Gastroesophageal sphincter (tissue), 4 donors: ENCODE measurements at places on chromosomes 1 and 21. TPM values are rescaled to one million over a fixed set of nuclear protein-coding genes. Genes with fewer than 3 reads are reported as not detected.
A peak's percentile ranks its signal among the peaks of the same experiment; 100 is the strongest.

DNA sequence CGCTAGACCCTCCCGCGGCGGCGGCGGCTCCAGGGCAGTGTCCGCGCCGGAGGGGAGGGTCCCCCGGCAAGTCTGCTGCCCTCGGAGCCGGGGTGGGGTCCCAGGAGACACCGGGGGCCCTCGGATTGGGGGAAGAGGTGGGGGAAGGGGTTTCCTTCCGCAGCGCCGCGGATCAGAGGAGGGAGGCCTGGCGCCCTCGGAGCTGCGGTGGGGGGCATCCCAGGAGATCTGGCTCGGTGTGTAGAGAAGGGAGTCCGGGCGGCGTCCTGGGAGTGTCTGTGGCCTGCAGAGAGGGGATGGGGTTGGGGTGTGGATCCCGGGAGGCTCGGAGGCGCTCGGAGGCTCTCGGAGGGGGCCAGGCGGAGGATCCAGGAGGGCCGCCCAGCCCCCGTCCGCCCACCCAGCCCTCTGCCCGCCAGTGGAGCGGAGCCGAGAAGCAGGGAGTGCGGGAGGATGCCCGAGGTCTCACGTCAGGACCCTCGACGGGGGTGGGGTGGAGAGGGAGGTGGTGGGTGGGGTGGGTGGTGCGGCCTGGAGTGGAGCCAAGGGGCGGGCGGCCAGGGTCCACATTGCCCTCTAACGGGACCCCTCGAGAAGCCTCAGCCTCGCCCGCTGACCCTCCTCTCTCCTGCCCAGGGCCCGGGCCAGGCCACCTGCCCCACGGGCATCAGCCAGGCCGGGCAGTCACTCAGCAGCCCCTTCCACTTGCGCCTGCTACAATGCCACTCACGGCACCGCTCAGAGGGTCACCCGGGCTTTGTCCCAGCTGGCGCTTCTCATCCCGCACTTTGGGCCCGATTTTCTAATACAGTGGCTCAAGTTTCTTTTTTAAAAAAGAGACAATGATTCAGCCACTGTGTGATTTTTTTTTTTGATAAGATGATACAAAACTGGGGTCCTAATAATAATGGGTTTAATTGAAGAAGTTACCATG lies 60.2 kb upstream of the ARHGEF16 start:
- no peak for ATAC-seq

The TCEA3 gene
- 45.8 TPM for total RNA-seq

- ATAC-seq, result no peak
Measured at GRCh38 chr1:68163220-68163619, 69.1 kb downstream of the WLS start.

GRCh38 chr1:200147742-200148141 lies 120.2 kb downstream of the NR5A2 start:
- no peak for ATAC-seq

The CNST gene
- 61.2 TPM for total RNA-seq

DNA sequence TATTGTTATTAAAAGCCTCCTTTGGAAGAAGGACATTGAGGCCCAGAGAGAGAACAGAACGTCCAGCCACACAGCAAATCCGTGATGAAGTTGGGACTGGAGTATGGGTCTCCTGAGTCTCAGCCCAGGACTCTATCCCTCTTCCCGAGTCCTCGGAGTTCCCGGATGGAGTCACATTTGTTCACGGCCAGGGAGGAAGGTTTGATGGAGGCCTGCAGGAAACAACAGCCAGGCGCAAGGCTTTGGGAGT lies 357 bp upstream of the TXLNA start:
- ATAC-seq, result peak; percentile 7
